SK-MEL-5 (cell line): ENCODE measurements at places on chromosomes 12 and 14. TPM values are rescaled to one million over a fixed set of nuclear protein-coding genes. Genes with fewer than 3 reads are reported as not detected.
A peak's percentile ranks its signal among the peaks of the same experiment; 100 is the strongest.

DNA sequence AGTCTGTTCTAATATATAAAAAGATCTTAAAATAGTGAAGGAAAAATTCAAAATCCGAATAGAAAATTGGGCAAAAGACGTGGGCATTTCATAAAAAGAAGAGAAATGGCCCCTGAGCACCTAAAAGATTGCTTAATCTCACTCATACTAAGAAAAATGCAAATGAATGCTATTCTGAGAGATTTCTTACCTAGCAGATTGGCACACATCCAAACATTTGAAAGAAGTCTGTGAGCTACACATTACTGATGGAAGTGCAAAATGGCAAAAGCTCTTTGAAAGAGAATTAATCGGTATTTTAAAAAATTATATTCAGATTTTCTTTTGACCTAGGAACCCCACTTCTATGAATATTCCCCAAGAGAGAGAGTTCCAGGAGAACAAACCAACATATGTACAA lies 280.4 kb upstream of the GARIN6 start:
- DNase-seq = no peak

GRCh38 chr12:119642986-119643385 lies 24.9 kb upstream of the PRKAB1 start:
- DNase-seq = peak; percentile 31

- peak; percentile 92 for DNase-seq
Observed at GRCh38 chr14:49853572-49854375, 1.2 kb upstream of the NEMF start.

Gene TAS2R14
- total RNA-seq = 1.6 and 1.8 TPM in 2 replicates

- DNase-seq = no peak
Observed at GRCh38 chr12:56622535-56622934, 7.6 kb downstream of the BAZ2A start.
